ENCODE measurements at places on chromosomes 3 and 15.

DNA sequence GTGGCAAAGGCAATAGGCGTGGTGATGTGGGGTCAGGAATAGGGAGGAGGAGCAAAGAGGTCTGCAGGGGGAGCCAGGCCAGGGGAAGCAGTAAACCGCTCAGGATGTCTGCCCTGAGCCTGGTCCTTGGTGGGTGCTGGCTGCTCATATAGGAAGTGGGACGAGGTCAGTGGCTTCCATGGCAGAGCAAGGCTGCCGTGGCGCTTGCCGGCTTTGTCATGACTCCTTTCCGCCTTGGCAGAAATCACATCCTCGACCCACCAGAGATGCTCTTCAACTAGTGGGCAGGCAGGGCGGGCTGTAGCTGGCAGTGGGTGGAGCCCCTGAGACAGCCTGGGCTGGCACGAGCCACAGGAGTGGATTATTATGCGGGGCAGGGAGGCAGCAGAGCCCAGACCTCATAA, 13.1 kb upstream of the SKOR1 start:
- DNase-seq: no peak

- peak; percentile 4 for DNase-seq
Observed at GRCh38 chr3:43838009-43838758, 147.4 kb downstream of the ABHD5 start.

GRCh38 chr15:51864408-51865056, 35.1 kb downstream of the TMOD3 start:
- DNase-seq: no peak

- DNase-seq: no peak
Observed at GRCh38 chr3:187828579-187829452, 83.5 kb upstream of the BCL6 start.

- peak; percentile 34 for DNase-seq
Observed at GRCh38 chr3:184380185-184380626, 352 bp downstream of the CHRD start.

DNA sequence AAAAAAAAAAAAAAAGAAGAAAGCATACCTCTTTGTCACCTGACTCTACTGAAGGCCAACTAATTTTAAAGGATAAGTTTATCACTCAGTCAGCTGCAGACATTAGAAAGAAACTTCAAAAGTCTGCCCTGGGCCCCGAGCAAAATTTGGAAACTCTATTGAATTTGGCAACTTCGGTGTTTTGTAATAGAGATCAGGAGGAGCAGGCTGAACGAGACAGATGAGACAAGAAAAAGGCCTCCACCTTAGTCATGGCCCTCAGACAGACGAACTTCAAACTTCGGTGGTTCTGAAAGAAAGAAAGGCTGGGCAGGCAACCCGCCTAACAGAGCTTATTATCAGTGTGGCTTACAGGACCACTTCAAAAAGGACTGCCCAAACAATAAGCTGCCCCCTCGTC, 18.5 kb downstream of the GLDN start:
- DNase-seq: no peak

DNA sequence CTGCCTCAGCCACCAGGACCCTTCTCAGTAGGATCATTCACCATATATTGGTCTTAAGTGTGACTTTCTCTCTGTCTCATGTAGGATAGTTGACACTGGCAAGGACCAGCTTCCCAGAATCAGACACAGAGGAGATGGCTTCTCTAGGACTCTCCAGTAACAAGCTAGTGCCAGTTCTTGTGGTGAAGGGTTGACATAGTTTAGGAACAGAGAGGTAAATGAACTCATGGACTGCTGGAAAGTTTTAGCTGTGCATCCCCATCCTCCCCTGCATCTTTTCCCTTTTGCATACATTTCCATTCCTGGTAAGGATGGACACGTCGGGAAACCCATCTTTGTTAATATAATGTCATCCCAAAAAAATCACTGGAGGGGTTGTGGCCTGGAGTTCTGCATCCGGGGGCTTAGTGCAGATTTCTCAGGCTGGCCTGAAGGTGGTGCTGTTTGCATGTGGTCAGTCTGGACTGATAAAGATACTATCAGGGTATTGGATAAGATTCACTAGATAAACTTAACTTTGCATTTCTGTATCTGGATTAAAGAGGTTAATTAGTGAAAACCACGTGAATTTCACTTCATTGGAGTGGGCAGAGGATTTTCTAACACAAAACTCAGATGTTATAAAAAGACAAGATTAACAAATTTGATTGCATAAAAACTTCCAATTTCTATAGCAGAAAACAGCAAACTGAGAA, 110.8 kb downstream of the TBC1D2B start:
- DNase-seq: peak; percentile 53

DNA sequence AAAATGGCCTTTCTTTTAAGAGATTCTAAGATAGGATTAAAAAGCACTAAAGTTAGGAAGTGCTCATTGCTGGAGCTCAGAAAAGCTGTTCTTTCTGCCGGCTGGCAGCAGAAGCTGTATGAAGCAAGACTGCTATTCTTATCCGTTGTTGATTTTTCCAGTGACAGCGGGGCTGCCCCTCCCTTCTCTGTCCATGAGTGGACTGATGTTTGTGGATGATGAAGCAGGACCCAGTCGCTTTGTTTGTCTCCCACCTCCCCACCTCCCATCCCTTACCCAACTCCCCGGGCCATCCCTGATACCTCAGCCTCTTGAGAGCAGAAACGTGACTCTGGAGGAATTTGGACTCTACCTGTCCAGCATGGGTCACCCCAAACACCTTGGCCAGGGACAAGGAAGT, 10.3 kb upstream of the MUSTN1 start:
- no peak for DNase-seq

DNA sequence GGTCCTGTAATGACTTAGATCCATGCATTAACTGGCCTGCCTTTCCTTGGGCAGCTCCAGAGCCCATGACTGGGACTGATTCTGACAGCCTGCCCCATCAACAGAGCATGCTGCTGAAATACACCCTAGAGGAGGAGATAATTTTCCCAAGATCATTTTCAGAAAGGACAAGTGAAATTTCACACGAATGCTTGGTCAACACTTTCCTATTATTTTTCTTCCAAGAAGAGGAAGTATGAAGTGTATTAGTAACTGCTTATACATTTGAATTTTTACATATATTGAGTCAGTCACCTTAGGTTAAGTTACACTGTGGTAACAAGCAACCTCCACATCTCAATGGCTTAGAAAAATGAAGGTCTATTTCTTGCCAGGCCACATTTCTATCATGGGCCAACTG, 9.7 kb upstream of the NMNAT3 start:
- DNase-seq: no peak
